Activated CD8-positive, alpha-beta T cell treated with anti-CD3 and anti-CD28 coated beads for 36 hours (primary cell): ENCODE measurements at places on chromosomes 6 and 20. TPM values are rescaled to one million over a fixed set of nuclear protein-coding genes. Genes with fewer than 3 reads are reported as not detected.

Gene UNC5CL
- total RNA-seq: 2.6 TPM

GRCh38 chr6:98107801-98108200, 726.6 kb upstream of the POU3F2 start:
- H3K27me3 ChIP-seq: no peaks in the 10 kb centered on the region
- DNase-seq: no peak
- H3K27ac ChIP-seq: no peak overlapping the region
- H3K4me3 ChIP-seq: no peak overlapping the region
- H3K4me1 ChIP-seq: no peaks in the 10 kb centered on the region

- H3K4me1 ChIP-seq: no peaks in the 10 kb centered on the region
- DNase-seq: no peak
- no peaks in the 10 kb centered on the region for H3K36me3 ChIP-seq
- H3K27ac ChIP-seq: no peak overlapping the region
- peaks cover 3% of the 10 kb centered on the region for H3K27me3 ChIP-seq
Measured at GRCh38 chr20:13101706-13102105, 92.9 kb downstream of the SPTLC3 start.

Gene CRISP3
- total RNA-seq: not detected

GRCh38 chr6:17233531-17233930, 47.6 kb upstream of the RBM24 start:
- no peaks in the 10 kb centered on the region for H3K36me3 ChIP-seq
- no peak overlapping the region for H3K27ac ChIP-seq
- no peak for DNase-seq
- peaks cover 14% of the 10 kb centered on the region for H3K27me3 ChIP-seq

Gene MAS1
- not detected for total RNA-seq

- no peaks in the 10 kb centered on the region for H3K4me1 ChIP-seq
- DNase-seq: no peak
- no peaks in the 10 kb centered on the region for H3K36me3 ChIP-seq
- H3K27ac ChIP-seq: no peak overlapping the region
- peaks cover 27% of the 10 kb centered on the region for H3K27me3 ChIP-seq
Measured at GRCh38 chr6:6057442-6058053, 50.8 kb upstream of the NRN1 start.

Gene IP6K3
- total RNA-seq: not detected

DNA sequence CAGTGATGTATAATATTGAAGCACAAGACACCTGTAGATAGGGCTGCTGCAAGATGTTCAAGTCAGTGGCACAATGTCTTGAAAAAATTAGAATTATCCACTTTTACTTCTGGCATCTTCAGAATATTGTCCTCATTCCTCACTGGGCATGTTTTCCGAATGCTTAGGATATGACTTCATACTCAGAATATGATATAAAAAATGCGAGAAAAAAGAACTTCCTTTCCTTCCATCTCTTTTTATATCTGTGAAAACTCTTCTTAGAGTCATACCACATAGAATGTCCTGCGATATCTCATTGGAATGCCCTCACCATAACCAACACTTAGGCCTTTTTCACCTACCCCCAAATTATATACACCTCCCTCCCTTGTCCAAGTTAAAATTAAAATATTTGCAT, 4.6 kb downstream of the MAS1L start:
- no peak overlapping the region for H3K4me3 ChIP-seq
- DNase-seq: no peak
- peaks cover 7% of the 10 kb centered on the region for H3K27me3 ChIP-seq
- no peak overlapping the region for H3K27ac ChIP-seq

DNA sequence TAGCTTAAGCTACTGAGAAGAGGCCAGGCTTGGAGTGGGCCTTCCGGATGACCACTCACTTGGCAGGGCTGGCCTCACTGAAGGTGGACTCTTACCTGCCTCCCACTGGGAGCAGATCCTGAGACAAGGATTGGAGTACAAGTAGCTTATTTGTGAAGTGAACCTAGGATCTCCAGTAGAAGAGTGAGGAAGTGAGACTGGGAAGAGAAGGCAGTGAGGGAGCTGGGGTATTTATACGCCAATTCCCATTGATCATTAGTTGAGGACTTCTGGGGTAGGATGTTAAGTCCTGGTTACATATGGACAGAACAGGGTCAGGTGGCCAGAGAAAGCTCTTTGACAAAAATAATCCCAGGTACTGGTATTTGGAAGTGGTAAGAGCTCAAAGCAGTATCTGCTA, 32.3 kb upstream of the RNF24 start:
- no peaks in the 10 kb centered on the region for H3K4me1 ChIP-seq
- H3K4me3 ChIP-seq: no peak overlapping the region
- H3K27me3 ChIP-seq: no peaks in the 10 kb centered on the region
- no peak for DNase-seq
- H3K27ac ChIP-seq: no peak overlapping the region
- H3K36me3 ChIP-seq: no peaks in the 10 kb centered on the region

Gene TENT5A
- total RNA-seq: 1.2 TPM

DNA sequence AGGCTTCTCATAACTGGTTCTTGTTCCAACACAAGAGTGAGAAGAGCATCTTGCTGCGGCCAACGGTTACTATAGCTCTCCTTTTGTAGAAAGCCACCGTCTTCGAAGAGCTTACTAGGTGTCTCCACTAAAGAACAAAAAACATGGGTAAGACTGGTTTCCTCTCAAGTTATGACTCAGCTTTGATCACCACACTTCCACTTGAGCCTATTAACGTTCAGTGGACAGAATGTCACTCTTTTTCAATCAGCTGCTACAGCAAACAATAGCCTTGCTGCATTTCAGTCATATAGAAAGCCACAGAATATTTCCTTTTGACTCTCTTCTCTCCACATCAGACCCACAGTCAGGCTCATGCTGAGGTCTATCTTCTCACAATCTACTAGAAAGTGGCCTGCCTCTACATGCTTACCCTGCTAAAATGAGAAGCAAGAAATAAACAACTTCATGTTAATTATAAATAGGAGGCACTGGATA, 243.5 kb upstream of the PREP start:
- H3K4me3 ChIP-seq: no peak overlapping the region
- peak overlapping the region; percentile 89 for H3K27ac ChIP-seq
- DNase-seq: peak; percentile 76
- peaks cover 3% of the 10 kb centered on the region for H3K27me3 ChIP-seq
- H3K4me1 ChIP-seq: peaks cover 67% of the 10 kb centered on the region
- H3K36me3 ChIP-seq: no peaks in the 10 kb centered on the region

DNA sequence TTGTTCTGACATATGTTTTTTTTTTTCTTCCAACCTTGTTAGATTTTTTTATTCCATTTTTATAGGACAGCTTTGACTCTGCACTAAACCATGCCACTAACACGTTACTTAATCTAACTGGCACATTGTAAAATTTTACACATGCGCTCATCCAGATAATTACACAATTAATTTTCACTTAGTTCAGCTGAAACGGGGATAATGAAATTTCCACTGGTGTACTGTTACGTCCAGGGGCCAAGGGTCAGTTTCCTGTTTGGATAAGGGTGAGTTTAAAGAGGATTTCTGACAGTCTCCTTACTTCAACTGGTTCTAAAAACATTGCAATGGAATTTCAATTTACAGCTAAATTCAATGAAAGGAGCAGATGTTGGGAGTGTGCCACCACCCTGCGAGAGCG, 221.8 kb upstream of the CEP162 start:
- no peak for DNase-seq
- H3K4me3 ChIP-seq: no peak overlapping the region
- H3K4me1 ChIP-seq: no peaks in the 10 kb centered on the region
- H3K27ac ChIP-seq: no peak overlapping the region
- H3K27me3 ChIP-seq: no peaks in the 10 kb centered on the region

Gene RAET1G
- not detected for total RNA-seq

Gene RPP21
- total RNA-seq: 43.0 TPM

- no peak overlapping the region for H3K4me3 ChIP-seq
- H3K27ac ChIP-seq: no peak overlapping the region
- peaks cover 11% of the 10 kb centered on the region for H3K4me1 ChIP-seq
- H3K27me3 ChIP-seq: peaks cover 5% of the 10 kb centered on the region
Measured at GRCh38 chr6:12265791-12266190, 24.4 kb upstream of the EDN1 start.

DNA sequence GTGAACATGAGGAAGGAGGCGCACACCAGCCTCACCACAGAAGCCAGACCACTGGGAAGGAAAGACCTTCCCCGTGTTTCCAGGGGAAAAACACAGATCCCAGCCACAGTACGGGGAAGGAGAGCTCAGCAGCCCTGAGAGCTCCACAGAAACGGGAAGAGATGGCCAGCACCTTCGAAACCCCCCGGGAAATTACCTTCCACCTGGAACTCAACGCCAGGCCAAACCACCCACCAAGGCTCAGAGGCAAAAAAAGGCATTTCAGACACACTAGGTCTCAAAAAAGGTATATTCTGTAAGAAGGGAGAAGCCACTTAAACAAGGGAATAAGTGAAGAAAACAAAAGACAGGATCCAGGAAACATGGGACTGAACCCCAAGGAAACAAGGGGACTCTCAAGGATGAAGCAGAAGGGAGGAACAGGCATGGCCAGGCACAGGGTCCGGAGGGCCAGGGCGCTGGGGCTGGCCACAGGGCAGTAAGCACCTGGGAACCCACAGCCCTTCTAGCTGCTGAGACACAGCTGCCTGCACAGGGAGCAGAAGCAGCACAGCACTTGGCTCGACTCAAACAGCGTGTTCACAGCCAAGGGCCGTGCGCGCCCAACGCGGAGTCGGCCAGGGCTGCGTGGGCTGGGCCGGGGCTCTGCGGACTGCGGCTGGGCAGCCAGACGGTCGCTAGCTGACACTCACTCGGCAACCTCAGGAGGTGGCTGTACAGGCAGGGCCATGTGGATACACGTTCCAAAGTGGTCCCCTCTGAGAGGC, 44.6 kb downstream of the TAF4 start:
- DNase-seq: no peak
- peaks cover 35% of the 10 kb centered on the region for H3K4me1 ChIP-seq
- no peak overlapping the region for H3K4me3 ChIP-seq
- no peaks in the 10 kb centered on the region for H3K36me3 ChIP-seq
- H3K27me3 ChIP-seq: no peaks in the 10 kb centered on the region
- H3K27ac ChIP-seq: no peak overlapping the region

DNA sequence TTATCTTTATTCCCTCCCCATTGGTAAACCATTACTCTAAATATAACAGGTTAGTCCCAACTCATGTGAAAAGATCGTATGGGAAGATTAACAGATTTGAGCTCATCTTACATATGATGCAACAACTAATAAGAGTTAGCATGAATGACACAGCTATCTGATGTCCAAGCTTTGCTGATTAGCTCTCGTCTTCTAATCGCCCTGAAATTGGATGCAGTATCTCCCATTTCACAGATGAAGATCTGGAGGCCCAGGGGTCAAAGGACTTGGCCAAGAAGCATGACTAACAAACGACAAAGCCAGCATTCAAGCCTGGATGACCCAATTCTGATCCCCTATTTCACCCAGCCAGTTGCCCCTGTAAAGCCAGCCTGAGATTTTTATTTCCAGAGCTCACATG, 8.4 kb upstream of the BMP7 start:
- no peaks in the 10 kb centered on the region for H3K36me3 ChIP-seq
- H3K27me3 ChIP-seq: peaks cover 10% of the 10 kb centered on the region
- H3K4me1 ChIP-seq: no peaks in the 10 kb centered on the region
- H3K27ac ChIP-seq: no peak overlapping the region

- DNase-seq: no peak
- H3K4me1 ChIP-seq: no peaks in the 10 kb centered on the region
- no peak overlapping the region for H3K27ac ChIP-seq
- no peaks in the 10 kb centered on the region for H3K27me3 ChIP-seq
Measured at GRCh38 chr6:33929575-33930288, 125.9 kb upstream of the MLN start.

- DNase-seq: no peak
- peaks cover 13% of the 10 kb centered on the region for H3K27me3 ChIP-seq
- no peak overlapping the region for H3K27ac ChIP-seq
Measured at GRCh38 chr20:10686356-10687133, 12.7 kb upstream of the JAG1 start.

Gene TFAP2B
- not detected for total RNA-seq

DNA sequence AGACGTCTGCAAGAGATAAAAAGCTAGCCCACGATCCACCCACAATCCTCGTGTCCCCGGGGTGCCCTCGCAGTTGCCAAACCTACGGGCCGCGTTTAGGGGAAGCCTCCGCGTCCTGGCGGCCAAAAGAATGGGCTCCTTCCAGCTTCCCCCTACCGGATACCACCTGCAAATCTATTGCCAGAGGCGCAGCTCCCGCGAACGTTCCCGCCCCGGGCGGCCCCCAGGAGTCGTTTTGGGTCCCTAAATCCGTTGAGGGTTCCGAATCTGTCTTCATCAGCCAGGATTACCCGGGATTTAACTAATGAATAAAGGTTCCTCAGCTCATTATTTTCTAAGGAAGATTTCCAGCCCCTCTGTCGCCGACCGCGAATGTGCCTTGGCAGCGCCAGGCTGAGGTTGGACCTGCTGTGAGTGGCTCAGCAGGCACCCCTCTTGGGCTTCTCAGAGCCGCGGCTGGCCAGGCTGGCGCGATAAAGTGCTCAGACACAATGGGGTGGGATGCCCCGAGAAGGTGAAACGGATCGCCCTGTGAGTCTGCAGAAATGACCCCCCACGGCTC, 2.8 kb upstream of the VSX1 start:
- DNase-seq: no peak
- no peaks in the 10 kb centered on the region for H3K36me3 ChIP-seq
- H3K4me1 ChIP-seq: peaks cover 14% of the 10 kb centered on the region
- no peak overlapping the region for H3K4me3 ChIP-seq
- peaks cover 45% of the 10 kb centered on the region for H3K27me3 ChIP-seq

DNA sequence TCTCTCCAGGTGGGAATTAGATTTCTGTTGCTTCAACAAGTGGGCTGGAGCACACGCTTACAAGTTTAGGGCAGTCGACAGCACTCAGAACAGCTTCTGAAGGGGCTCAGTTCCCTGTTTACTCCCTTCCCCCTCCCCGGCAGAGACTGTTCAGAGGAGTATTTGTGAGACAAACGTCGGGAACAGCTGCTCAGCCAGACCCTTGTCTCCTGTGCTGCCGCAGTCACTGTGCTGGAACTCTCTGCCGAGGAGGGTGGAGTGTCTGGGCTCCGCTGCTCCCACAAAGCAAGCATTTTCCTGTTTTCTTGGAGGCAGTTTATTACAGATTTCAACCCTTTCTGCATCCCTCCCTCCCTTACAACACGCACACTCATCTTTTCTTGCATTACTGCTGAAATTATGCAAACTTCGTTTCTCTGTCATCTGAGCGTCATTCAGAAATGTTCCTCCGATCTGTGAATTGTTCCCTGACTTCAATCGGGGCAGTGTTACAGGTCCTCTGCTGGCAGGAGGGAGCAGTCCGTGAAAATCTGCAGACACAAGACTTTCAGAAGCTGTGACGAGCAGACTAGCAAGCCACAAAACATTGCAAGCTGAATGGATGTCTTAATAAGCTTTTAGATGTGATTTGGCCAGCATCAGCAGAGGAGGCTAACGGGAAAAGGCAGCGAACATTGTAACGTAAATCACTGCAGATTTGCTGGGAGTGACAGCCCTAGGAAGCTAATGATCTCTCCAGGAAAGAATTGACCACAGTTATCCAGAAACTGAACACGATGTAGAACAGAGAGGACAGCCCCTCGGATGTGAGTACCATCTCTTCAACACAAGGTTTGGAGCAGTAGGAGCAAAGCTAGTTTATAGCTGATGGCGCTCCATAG, 76.2 kb downstream of the LYRM2 start:
- no peaks in the 10 kb centered on the region for H3K27me3 ChIP-seq
- DNase-seq: no peak
- no peak overlapping the region for H3K27ac ChIP-seq
- no peaks in the 10 kb centered on the region for H3K36me3 ChIP-seq

- H3K4me1 ChIP-seq: peaks cover 13% of the 10 kb centered on the region
- no peaks in the 10 kb centered on the region for H3K36me3 ChIP-seq
- H3K4me3 ChIP-seq: no peak overlapping the region
- peak; percentile 48 for DNase-seq
- no peak overlapping the region for H3K27ac ChIP-seq
Measured at GRCh38 chr6:68638230-68638900, 3.3 kb downstream of the ADGRB3 start.

GRCh38 chr6:142470421-142470820, 168.6 kb downstream of the ADGRG6 start:
- H3K27ac ChIP-seq: no peak overlapping the region
- H3K4me3 ChIP-seq: no peak overlapping the region
- no peaks in the 10 kb centered on the region for H3K36me3 ChIP-seq
- DNase-seq: no peak
- H3K4me1 ChIP-seq: peaks cover 2% of the 10 kb centered on the region
